ENCODE measurements at places on chromosomes 2 and 18. TPM values are rescaled to one million over a fixed set of nuclear protein-coding genes. Genes with fewer than 3 reads are reported as not detected.

DNA sequence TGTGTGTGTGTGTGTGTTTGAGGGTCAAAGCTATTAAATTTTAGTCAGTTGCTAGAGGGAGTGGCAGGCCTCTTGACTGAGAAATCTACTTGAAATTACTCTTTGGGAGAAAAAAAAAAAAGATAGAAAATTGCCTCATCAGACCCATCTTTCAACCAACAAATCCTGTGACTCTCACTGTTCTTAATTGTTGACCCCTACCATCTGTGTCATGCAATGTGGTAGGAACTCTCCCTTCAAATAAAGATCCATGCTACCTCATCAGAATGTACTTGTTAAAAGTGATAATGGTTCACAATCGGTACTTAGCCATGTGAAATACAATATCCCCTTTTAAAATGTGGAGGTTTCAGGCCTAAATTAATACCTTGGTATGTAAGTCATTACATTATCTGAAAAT lies 670.8 kb upstream of the FANCL start:
- DNase-seq: no peak

GRCh38 chr18:44683556-44683955 lies 2.9 kb downstream of the SETBP1 start:
- DNase-seq: no peak

- DNase-seq: no peak
These were observed 124.5 kb downstream of the VAPA start for GRCh38 chr18:10038268-10038667.

DNA sequence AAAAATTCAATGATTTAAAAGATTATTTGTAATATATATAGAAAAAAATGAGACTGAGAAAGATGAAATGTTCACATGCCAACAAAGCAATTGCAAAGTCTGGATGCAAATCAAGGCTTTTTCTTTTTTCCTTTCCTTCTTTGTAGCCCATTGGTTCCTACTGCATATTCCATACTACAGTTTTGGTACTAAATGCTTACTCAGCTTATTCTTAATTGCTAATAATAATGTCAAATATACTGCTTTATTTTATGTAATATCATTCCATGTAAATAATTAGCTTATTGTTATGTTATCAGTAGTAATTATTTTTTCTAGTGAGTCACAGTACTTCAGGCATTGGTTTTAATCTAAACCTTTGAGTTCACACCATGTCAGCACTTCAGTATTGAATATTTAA lies 407.4 kb upstream of the LRRTM1 start:
- no peak for DNase-seq

- no peak for DNase-seq
These were observed 48.1 kb downstream of the MERTK start for GRCh38 chr2:111946294-111947114.

CHRNG gene
- total RNA-seq: not detected

SRD5A2 gene
- 0.61 TPM for total RNA-seq

GKN2 gene
- 10.5 TPM for total RNA-seq
